ENCODE measurements at places on chromosomes 7 and 10.

- no peak for DNase-seq
Observed at GRCh38 chr7:36668750-36669149, 55.5 kb downstream of the AOAH start.

GRCh38 chr7:1925349-1925748 lies 255.3 kb downstream of the ELFN1 start:
- DNase-seq = no peak

DNA sequence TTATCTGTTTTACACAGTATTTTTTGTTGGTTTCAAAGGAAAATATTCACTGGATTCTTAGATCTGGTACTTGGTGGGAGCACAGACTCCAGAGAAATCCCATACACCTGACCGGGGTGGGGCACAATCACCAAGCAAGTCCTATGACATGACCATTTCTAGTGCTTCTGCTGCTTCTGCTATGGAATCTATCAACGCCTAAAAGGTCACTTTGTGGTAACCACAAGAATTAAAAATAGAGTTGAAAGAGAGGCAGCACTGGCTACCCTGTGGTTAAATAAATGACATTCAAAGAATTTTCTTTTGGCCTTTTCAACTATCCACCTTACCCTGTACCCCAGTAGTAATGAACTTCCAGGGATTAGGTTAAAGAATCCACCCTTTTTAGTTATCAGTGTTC lies 329.9 kb upstream of the VWC2 start:
- DNase-seq = no peak

- no peak for DNase-seq
Observed at GRCh38 chr10:58212622-58213021, 55.1 kb downstream of the IPMK start.

All from stimulated activated CD4-positive, alpha-beta T cell treated with anti-CD3 and anti-CD28 coated beads, Interleukin-1b, Interleukin-23, amount 100 ng/mL, for 4 hours (primary cell).